ENCODE measurements at places on chromosomes 2 and 18.
A peak's percentile ranks its signal among the peaks of the same experiment; 100 is the strongest.

DNA sequence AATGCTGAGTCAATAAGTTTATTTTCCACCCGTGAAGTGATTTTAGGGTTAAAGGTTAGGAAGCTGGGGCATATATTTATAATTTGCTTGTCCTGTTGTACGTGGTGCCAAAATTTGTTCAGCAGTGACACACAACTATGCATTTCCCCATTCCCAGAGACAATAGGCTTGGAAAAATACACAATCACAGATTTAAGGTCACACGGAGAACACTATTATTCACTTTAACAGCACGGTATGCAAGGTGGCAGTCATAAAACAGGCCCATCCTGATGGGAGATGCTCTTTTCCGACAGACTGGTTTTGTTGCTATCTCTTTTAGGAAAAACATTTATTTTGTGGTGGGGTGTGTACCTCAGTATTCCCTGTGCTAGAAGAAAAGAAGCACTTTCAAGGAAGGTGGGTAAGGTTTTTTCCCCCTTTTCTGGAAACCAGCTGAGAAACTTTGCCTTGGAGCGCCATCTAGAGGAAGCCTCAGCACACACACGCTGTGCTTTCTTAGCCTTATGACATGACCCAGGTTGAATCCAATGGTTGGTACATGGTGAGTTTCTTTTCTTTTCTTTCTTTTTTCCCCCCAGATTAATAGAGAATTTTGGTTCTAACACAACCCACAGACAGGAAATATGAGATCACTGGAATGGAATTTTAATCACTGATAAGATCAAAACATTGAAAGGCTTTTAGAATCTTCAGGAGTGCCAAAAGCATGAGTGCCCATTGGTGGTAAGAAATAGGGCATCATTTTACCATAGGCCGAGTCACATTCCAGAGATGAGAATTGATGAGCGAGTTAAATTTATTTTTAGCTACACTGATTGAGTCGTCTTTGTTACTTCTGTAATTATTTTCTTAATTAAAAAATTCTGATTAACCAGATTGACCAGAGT is 332.1 kb downstream of the AGPS start:
- DNase-seq, result peak; percentile 59

- DNase-seq, result no peak
Measured at GRCh38 chr2:205245001-205245400, 437.3 kb upstream of the NRP2 start.

- no peak for DNase-seq
Measured at GRCh38 chr2:73284296-73285158, at the start of gene FBXO41. FBXO41 (minus strand) TSS chr2:73284478; CDS start chr2:73269630, 14,848 bp downstream.

- no peak for DNase-seq
Measured at GRCh38 chr2:172215172-172215935, 112.7 kb upstream of the DLX2 start.

GRCh38 chr2:174546519-174547506 is 50.8 kb downstream of the WIPF1 start:
- DNase-seq, result no peak

GRCh38 chr2:119064567-119064966 is 94.0 kb downstream of the C1QL2 start:
- no peak for DNase-seq

- DNase-seq, result peak; percentile 65
Measured at GRCh38 chr2:106886916-106887758, 1.2 kb upstream of the ST6GAL2 start.

- DNase-seq, result no peak
Measured at GRCh38 chr2:185700883-185701282, 37.7 kb upstream of the FSIP2 start.

- no peak for DNase-seq
Measured at GRCh38 chr18:9615280-9615797, 980 bp upstream of the PPP4R1 start.

- no peak for DNase-seq
Measured at GRCh38 chr2:6237039-6237660, 545.0 kb downstream of the SOX11 start.

- DNase-seq, result no peak
Measured at GRCh38 chr2:231554327-231554726, 24.1 kb upstream of the NMUR1 start.

- DNase-seq, result no peak
Measured at GRCh38 chr2:27134781-27135477, 493 bp upstream of the PREB start.

DNA sequence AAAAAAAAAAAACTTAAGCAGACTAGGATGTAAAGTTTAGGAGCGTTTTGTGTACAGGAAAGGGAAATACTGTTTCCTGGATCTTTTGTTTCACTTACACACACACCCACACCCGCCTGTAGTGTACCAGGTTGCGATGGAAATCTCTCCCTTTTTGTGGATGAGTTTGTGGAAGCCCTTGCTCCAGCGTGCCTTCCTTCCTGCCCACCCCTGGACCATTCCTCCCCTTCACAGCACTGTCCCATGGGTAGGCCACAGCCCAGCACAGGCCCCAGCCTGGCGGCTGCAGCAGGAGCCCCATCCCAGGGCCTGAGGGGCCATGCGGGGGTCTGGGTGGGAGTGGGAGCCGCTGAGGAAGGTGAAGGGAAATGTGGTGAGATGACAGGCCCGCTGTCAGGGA is 15.1 kb downstream of the MALL start:
- DNase-seq, result no peak

- no peak for DNase-seq
Measured at GRCh38 chr2:11775384-11775783, 29.0 kb downstream of the LPIN1 start.

DNA sequence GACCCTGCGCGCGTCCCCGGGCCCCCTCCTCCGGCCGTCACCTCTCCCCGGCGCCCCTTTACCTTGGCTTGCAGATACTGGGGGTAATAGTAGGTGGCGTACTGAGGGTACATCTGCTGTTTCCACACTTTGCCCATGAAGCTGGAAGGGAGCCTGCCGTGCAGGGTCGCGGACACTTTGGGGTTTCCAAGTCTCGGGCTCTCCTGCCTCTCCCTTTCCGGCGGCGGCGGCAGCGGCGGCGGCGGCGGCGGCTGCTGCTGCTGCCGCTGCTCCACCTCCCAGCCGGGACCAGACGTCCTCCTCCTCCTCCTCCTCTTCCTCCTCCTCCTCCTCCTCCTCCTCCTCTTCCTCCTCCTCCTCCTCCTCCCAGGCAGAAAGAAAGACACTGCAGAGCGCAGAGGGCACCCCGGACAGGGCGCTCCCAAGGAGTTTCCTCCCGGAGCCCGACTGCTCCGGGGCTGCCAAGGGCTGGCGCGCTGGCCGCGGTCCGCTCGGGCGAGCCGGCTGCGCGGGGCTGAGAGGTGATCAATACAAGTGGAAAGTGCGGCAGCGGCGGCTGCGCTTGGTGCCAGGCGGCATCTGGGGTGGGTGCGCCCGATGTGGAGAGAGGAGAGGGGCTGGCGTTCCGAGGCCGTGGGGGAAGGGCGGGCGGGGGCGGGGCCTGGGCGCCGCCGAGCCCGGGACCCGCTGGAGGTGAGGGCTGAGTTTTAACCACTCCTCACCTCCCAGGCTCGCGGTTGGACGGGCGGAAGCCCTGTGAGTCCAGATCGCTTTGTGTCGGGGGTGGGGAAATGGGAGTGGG is at the start of gene RBMS1:
TSS of gene RBMS1 (minus strand) at position 581 of the 802 bp plus-strand sequence. CDS start at position 137, 444 bp downstream.
- DNase-seq, result peak; percentile 89

- no peak for DNase-seq
Measured at GRCh38 chr2:95289253-95289652, 7.9 kb upstream of the KCNIP3 start.

- no peak for DNase-seq
Measured at GRCh38 chr2:181178823-181179412, 198.5 kb downstream of the UBE2E3 start.

DNA sequence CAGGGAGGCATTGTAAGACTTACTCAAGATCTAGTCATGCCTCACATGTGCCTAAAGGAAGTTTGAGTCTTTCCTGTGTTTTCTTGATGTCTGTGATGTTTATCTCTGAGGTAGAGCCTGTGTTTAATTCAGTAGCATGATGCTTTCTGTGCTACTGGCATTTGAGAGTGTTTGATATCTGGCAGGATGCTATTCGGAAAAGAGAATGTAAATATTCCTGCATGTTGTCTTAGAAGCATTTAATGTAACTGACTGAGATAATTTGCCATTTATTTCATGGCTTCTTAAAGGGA is 58.8 kb downstream of the GREB1L start:
- DNase-seq, result no peak

DNA sequence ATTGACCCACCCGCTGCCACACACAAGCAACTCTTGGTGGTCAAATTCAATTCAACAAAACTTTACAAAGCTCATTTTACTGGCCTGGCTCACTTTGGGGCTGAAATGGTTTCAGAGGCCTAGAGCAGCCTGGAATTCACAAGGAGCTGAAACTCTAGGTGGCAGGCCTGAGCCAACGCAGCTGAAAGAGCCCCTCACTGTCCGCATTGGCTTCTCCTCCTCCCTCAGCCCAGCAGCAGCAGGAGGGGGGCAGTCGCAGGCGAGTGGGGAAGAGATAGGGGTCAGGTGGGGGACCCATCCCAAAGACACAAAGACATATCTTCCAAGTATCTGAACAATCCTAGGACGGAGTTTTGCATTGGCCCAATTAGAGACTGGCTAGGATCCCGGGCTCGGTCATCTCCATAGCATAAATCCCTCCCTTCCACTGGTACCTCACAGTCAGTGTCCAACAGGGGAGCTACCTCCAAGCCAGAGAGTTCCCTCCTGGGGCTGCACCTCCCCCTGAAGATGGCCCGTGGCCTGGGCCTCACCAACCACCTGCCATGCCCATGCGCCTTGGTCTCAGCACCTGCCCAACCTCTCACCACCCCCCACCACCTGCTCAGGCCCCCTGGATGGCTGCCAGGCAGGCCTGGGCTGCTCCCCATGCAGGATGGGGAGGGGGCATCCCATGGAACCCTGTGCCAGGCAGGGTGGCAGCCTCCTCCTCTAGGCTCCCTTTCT is 113.4 kb downstream of the ZBTB7C start:
- no peak for DNase-seq

GRCh38 chr2:229728370-229728769 is 14.0 kb upstream of the DNER start:
- DNase-seq, result no peak

- no peak for DNase-seq
Measured at GRCh38 chr2:30766666-30767065, 40.6 kb downstream of the CAPN13 start.

DNA sequence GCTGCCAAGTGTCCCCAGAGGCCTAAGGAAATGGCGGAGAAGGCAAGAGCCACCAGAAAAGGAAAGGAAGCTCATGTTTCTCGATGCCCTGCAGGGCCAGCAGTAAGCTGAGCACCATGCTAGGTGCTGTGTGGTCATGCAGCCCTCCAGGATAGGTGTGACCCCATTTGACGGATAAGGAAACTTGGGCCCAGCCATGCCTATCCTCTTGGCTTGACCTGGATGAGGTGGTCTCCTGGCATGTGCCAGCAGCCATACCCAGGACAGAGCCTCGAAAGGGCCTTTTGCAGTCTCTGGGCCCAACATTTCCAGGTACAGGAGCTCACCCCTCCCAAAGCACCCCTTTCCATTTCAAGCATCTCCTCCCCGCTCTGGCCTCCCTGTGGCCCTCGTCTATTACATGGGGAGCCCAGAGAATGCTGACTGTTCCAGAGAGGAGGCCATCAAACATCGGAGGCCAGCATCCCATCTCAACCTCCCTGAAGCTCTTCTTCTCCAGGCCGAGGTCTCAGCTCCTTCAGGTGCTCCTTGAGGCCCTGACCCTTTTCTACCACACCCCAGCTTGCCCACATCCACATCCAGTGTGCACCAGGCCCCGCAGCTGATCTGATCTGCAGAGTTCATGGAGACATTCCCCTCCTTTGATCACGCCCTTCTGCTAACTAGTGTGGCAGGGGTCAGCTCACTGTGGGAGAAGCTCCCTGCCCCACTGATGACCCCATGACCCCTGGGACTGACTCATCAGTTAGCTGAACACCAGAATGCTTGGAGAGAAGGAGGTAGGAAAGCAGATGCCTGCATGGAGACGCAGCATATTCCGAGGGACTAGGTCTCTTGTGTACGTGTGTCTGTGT is 208.4 kb downstream of the TNS1 start:
- DNase-seq, result no peak

GRCh38 chr2:13572466-13572865 is 855.7 kb downstream of the TRIB2 start:
- DNase-seq, result no peak

DNA sequence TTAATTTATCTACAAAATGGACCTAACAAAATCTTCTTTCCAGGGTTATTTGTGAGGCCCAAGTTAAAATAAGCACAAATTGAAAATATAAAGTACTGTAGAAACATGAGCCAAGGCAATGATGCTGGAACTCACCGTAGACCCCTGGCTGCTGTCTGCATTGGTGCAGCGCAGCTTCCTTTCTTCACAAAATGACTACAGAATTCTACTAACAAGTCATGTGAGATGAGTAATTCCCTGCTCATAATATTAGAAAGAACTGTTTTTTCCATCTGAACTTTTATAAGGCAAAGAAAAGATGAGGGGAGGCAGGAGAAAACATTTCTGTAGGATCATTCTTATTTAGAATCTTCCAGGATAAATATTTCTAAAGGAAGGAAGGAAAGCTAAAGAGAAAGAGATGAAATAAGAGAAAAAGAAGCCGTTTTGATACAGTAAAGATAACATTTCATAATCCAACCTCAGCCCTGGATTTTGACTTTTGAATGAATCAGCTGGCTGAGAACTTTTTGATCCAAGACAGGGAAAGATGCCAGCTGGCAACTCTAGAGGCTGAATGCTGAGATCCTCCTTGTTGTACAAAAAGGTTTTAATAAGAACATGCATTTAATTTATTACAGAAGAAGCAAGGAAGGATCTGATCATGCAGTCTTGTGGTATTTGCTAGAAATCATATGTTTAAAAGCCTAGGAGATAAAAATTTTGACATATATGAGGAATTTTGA is 183.9 kb upstream of the KLHL14 start:
- DNase-seq, result peak; percentile 29

DNA sequence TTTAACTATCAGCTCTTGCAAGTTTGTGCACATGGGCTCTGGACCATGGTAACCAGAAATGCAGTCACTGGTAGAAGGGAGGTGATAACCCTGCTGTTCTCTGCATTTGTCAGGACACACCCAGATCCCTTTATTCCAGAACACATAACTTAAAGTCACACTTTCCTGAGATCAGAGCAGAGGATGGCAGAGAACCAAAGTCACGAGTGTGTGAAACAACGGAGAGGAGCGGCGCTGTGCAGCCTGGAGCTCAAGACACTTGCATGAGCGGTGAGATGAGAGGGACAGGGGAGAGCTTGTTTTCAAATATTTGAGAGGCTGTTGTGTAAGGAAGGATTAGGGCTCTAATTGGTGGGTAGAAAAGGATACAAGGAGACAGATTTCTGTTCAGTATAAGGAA is 43.3 kb upstream of the AAK1 start:
- no peak for DNase-seq

DNA sequence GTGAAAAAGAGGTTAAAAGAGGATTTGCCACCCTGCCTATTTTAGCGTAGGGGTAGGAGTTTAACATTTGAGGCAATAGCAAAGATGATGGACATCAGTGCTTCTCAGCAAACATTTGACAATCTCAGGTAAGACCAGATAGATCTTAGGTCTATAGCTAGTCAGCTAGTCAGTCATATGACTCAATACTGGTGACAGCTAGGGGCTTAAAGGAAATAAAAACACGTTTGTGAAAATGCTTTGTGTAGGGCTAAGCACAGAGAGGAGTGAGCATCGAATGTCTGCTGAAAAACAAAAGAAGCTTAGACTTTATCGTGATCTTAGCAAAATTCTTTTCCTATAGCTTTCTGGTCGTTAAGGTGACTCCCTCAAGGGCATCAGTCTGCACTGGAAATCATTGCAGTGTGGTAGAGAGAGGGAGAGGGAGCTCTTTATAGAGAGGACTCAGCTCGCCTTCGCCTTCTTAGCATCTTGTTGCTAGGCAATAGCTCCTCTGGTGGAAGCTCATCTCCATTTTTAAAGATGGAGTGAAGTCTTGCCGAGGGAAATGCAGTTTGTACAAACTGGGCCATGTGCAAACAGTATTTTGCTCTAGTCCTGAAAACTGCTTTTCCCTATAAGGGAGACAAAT is 62.8 kb upstream of the SLC38A11 start:
- no peak for DNase-seq

Data from left hindlimb (tissue), 1 donor.